Kidney tubule cell (primary cell): ENCODE measurements at places on chromosomes 7 and 10.

DNA sequence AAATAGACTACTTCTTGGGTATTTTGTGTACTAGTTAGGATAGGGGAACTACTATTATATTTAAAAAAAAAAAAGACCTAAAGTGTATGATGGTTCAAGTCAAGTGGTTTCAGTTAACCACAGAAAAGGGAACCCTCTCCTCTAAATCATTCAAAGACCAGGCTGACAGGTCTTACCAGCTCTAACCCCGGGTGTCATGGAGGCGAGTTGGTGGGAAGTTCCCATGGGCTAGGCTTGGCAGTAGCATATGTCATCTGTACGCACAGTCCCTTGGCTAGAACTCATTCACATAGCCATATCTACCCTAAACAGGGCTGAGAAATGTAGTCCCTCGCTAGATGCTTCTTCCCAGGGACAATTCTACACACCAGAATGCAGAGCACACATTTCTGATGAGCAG is 37.7 kb upstream of the KCNMA1 start:
- no peak for DNase-seq

- DNase-seq: no peak
These were observed 9.2 kb downstream of the ZCCHC24 start for GRCh38 chr10:79436066-79436849.

DNA sequence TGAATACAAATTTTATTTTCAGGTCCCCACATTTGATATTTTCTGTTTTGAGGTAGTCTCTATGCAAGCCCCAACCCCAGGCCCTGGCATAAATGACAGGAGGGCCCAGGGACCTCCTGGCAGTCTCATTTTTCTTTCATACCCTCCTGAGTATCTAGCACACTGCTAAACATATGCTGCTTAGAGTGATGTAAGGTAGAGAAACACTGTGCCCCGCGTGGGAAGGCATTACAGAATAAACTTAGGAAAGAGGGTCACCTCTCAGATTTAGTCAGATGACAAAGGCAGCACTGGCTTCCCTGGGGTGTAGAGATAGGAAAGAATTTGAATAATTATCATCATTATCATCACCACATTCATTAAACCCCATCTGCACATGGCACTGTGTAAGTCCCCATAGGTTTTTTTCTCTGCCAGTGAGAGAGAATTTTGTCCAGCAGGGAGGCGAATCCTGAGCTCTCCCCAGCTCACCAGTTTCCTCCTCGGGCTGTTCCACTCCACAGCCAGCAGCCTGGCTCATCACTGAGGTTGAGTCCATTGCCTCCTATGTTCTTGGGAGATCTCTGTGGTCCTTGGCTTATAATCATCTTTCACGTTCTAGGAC is 507.3 kb upstream of the GALNT17 start:
- DNase-seq: no peak

DNA sequence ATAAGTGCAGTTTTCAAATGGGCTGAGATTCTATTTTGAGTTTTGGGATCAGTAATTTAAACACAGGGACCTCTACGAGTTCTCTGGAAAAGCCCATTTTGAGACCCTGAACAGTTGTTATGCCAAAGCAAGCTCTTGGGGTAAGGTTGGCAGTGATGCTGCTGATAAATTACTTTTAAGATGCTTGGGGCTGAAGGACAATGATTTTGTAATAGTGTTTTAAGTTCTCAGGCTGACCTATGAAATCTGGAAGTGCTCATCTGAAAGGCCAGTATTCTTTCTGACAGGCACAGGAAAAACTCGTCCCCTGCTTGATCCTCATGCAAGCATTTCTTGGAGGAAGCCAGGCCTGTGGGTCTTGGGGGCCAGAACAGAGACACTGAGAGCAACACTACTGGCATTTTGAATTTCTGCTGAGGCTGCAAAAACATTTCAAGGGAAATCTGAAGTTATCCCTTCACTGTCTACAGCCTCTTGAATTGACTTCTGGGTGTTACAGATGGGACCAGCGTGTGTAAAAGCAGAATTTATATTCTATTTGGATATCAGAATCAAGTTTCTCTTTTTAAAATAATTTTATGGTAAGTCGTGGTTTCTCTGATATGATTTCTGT is 79.7 kb downstream of the AUTS2 start:
- no peak for DNase-seq

GRCh38 chr10:79179957-79180309 is 111.2 kb downstream of the ZMIZ1 start:
- no peak for DNase-seq

- DNase-seq: no peak
These were observed 87.2 kb upstream of the KIF5B start for GRCh38 chr10:32143302-32143847.

- no peak for DNase-seq
These were observed 887.1 kb upstream of the GHITM start for GRCh38 chr10:83252169-83252568.

- peak; percentile 8 for DNase-seq
These were observed 83.2 kb downstream of the AHCYL2 start for GRCh38 chr7:129308047-129308446.

GRCh38 chr10:6148908-6149307 is 53.8 kb upstream of the PFKFB3 start:
- peak; percentile 51 for DNase-seq

- DNase-seq: peak; percentile 50
These were observed 304.5 kb downstream of the CCSER2 start for GRCh38 chr10:84632866-84633265.

DNA sequence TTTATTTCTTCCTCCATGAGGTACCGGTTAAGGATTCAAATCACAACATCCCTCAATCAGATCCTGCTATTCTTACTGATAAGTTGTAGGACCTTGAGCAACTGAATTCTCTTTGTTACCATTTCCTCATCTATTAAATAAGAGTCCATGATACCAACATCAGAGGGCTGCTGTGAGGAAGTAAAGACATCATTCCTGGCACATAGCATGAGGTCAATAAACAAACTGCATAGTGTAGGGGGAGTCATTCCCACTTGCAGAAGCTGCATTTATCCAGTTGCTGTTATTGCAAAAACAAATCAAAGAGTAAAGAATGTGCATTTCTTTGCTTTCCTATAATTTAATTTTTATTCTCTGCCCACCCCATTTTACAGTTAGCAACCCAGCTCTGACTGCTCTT is 36.8 kb downstream of the LDB3 start:
- DNase-seq: no peak

GRCh38 chr10:118017850-118018249 is 28.9 kb downstream of the RAB11FIP2 start:
- DNase-seq: peak; percentile 33
